ENCODE measurements at places on chromosomes 16 and 17. TPM values are rescaled to one million over a fixed set of nuclear protein-coding genes. Genes with fewer than 3 reads are reported as not detected.

The OSGIN1 gene
- polyA plus RNA-seq = 1.2 TPM

The KRTAP9-2 gene
- polyA plus RNA-seq = not detected

The FBF1 gene
- 7.3 TPM for polyA plus RNA-seq

The MEFV gene
- polyA plus RNA-seq = 0.81 TPM

The SLC52A1 gene
- 0.13 TPM for polyA plus RNA-seq
